ENCODE measurements at places on chromosomes 13 and 19.
A peak's percentile ranks its signal among the peaks of the same experiment; 100 is the strongest.

DNA sequence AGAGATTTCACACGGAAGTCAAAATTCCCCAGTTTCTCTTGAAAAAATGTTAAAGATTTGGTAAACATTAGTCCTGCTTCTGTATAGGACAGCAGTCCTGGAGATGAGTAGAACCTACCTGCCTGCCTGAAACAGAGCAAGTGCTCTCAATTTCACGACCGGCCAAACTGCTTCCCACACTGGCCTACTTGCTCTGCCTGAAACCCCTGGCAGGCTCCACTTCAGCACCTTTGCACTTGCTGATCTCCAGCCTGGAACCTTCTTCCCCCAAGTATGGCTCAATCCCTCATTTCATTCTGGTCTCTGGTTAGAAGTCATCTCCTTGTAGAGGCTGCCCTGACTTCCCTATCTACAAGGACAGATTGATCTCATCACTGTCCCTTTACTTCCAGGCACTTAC is 271.4 kb downstream of the DLEU7 start:
- DNase-seq: no peak

GRCh38 chr13:50357136-50357535 is 341.9 kb downstream of the KCNRG start:
- DNase-seq: no peak

GRCh38 chr19:8302357-8302691 is 5.8 kb downstream of the CD320 start:
- no peak for DNase-seq

GRCh38 chr19:7426986-7427385 is 61.8 kb downstream of the PEX11G start:
- DNase-seq: peak; percentile 22

DNA sequence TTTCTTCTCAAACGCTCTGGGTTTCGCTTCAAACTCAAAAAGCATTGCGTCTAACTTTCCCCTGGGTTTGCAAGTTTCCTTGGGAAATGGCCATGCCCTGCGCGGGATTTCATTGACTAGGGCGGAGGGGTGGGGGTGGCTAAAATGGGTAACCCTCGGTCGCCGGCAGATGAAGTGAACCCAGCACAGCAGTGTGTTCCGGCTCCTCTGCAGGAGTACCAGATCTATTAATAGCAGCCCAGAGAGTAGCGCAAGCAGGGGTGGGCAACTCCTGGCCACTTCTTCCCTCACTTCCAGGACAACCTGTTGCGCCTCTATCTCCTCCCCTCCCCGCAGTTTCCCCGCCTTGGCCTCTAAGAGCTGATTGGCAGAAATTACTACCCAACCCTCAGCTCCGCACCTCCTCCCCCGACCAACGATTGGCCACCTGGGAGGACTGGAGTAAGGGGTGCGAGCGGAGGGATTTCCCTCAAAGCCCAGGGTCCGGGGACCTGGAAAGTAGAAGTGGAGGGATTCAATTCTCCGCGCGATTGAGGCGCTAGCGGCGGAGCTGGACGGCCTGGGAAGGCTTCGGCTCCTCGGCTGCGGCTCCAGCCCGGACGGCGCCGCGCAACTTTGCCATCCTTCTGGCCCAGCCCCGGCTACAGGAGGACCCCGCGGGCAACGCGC is at the start of gene FREM2:
FREM2 (plus strand) TSS at position 501 of the 669 bp plus-strand sequence. CDS start 268 bp downstream, outside the sequence.
- no peak for DNase-seq

- DNase-seq: no peak
Observed at GRCh38 chr19:31906111-31906871, 439.1 kb upstream of the ZNF507 start.

DNA sequence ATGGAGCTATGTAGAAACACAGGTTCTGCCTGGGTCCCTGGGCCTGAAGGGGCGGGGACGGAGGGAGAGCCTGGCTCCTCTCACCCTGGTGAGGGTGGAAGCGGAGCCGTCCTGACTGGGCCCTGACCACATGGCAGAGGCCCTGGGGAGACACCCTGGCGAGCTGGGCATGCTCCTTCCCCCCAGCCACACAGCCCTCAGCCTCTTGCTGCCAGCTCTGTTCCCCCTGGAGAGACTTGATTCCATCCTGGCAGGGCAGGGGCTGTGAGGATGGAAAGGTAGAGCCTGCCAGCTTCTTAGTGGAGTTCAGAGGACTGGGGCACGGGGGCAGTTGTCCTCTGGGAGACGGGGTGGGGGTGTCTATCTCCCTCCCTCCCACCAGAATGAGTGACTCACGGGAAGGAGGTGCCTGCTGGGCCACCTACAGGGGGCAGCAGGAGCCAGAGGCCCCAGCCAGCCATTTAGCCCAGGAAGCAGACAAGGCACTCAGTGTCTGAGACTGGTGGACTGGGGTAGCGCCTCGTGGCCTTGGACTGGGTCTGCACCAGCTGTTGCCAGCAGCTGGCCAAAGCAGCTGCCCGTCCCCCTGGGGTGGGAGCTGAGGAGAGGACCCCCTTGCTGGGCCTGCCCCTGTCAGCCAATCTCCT is 22.8 kb upstream of the RNF17 start:
- no peak for DNase-seq

GRCh38 chr13:76210262-76210661 is 574.1 kb downstream of the LMO7 start:
- no peak for DNase-seq

DNA sequence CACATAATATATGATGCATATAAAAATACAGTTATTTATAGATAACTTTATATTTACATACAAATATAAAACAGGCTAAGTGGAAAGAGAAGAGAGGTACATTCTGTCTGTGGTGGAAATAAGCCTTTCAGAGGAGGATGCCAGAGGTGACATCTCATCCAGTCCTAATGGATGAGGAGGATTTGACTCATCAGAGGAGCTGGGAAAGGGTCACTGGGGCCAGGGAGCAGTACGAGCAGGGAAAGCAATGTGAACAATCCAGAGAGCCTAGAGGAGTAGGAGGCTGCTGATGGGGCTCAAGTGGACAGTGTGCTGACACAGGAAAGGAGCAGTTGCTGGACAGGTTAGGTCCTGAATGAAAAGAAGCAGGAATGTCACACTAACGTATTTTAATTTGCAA is 18.6 kb downstream of the NALCN start:
- DNase-seq: no peak

DNA sequence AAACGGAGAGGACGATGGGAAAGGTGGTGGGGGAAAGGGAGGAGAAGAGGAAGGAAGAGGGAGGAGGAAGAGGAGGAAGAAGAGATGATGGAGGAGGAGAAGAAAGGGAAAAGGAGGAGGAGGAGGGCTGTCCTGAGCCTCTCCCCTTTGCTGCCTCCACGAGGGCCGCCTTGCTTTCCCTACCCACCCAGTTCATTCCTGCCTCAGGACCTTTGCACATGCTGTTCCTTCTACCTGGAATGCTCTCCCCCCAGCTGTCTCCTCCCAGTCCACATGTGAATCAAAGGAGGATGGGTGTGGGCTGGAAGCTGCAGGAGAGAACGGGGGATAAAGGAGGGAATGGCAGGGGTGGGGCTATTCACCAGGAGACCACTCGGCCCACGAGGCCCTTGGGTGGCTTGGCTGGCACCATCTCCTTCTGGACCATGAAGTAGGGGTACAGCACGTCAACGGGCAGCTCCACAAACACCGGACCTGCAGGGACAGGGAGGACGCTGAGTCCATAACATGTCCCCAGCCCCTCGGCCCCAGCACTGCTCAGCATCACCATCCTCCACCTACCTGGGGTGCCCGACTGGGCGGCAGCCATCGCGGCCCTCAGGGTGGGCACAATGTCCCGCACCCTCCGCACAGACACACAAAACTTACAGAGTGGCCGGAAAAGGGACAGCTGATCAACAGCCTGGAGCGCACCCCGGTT is 15.3 kb downstream of the SYDE1 start:
- no peak for DNase-seq

DNA sequence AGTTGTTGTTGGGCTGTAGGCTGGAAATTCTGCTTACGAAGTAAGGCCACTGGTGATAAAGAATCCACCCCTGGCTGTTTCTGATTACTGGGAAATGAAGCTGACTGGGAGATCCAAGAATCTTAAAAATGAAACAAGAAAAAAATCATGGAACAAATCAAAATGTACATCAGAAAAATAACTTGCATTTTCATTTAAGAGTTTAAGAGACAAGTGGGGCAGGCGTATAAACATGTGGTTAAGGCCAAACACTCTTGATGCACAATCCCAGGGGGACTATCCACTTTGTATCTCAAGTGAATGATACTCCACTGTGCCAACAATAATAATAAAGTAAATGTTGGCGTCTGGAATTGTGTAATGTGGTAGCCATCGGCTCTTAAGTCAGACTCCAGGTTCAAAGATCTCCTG is 24.6 kb downstream of the ZMYM5 start:
- no peak for DNase-seq

GRCh38 chr13:80945328-80945727 is 604.4 kb upstream of the SPRY2 start:
- DNase-seq: no peak

DNA sequence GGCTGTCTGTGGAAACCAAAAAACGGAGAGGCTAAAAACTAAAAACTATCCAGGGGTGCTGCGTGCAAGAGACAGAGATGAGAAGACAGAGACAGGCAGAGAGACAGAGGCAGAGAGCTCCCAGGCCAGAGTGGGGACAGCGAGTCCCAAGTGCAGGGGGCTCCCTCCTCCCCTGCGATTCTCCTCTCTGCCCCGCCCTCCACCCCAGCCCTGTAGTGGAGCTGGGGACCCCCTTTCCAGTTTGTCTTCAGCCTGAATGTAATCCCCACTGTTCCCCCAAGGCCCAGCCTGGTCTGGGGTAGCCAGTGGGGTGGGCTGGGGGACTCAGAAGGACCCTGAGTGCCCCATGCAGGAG is 2.0 kb downstream of the NFIC start:
- DNase-seq: no peak
